ENCODE measurements at places on chromosomes 5 and 9.

DNA sequence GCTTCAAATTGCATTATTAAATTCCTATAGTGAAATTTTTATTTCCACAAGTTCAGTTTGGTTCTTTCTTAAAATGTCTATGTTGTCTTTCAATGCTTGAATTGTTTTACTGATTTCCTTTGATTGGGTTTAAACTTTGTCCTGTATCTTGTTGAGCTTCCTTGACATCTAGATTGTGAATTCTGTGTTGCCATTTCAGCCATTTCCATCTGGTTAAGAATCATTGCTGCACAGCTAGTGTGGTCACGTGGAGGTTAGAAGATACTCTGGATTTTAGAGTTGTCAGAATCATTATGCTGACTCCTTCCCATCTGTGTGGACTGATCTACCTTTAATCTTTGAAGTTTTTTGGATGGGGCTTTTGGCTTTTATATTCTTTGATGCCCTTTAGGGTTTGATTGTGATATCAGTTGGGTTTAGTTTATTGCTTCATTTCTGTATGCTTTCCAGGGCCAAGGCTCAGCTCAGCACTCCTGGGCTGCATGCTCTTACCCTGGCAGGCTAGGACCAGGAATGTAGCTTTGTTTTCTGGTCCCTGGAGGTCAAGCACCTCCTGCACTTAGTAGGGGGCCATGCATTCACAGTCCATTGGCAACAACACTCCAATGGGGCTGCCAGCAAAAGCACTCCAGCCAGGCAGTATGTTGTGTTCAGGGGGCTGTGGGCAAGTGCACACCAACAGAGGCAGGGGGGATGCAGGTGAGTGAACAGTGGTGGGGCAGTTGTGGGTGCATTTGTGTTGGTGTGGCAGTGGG is 141.4 kb downstream of the PRR16 start:
- no peak for DNase-seq

DNA sequence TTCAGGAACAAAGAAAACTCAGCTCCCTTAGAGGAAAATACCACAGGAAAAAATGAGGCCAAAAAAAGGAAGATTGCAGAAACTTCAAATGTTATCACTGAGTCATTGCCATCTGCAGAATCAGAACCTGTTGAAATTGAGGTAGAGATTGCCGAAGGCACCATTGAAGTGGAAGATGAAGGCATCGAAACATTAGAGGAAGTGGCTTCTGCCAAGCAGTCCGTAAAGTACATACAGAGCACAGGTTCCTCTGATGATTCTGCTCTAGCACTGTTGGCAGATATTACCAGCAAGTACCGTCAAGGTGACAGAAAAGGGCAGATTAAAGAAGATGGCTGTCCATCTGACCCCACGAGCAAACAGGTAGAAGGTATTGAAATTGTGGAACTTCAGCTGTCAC is 30.8 kb upstream of the NIM1K start:
- no peak for DNase-seq

DNA sequence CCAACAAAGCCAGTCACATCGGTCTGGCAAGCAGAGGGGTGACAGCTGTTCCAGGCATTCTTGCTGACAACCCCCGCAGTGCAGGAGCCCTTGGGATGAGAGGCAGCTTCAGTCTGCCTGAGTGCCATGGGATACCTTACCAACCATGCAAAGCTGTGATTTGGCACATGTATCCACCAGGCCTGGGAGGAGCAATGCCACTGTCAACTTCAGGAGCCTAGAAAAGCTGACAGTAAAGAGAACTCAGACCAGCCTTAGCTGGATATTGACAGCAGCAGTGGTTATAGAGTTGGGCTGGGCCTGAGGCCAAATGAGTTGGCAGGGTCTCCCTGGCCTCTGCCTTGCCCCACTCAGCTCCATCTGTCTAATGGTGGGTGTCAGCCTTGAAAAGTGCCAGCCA is 10.1 kb upstream of the PLPPR1 start:
- DNase-seq = no peak

GRCh38 chr5:42799668-42800114 is 12.0 kb downstream of the SELENOP start:
- no peak for DNase-seq

- no peak for DNase-seq
These were observed 275.5 kb upstream of the TAS2R1 start for GRCh38 chr5:9905661-9906060.

DNA sequence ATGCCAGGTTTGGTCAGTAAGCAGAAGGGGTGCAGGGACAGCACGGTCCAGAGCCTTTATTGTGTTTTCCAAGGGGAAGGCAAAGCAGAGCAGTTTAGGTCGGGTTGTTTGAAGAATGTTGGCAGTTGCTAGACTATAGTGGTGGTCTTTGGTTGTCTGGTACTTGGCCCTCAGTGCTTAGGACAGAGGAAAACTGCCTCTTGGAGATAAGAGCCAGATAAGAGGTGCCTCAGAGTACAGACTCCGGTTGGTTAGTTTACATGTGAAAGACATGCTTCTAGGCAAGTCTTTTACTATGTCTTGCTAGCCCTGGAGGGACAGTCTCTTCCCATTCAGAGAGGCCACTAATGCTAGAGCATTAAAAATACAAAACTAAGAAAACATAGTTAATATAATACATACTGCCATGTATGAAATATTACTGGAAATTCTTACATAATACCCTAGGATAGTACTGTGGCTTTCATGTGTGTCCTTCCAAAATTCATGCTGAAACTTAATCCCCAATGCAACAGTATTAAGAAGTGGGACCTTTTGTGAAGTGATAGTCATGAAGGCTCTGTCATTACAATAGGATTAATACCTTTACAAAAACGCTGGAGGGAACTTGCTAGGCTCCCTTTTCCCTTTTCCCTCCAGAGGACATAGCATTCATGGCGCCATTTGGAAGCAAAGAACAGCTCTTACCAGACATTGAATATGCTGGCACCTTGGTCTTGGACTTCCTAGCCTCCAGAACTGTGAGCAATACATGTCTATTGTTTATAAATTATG is 280.4 kb downstream of the TMEM167A start:
- no peak for DNase-seq

GRCh38 chr5:164002628-164003027 is 497.2 kb downstream of the MAT2B start:
- DNase-seq = no peak

DNA sequence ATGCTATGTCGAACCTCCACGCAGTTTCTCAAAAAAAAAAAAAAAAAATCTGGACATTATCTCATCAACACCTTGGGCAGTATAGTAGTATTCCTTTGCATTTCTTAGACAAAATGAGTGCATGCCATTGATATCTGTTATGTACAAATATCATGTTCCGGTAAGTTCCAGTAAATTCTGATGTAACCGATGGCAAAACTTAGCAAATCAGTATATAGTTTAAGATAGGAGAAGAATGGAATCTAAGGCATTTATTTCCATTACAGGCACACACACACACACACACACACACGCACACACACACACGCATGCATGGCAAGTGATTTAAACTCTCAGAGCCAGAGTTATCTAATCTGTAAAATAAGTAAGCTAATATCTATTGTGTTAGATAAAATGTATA is 356.5 kb upstream of the TUSC1 start:
- no peak for DNase-seq

DNA sequence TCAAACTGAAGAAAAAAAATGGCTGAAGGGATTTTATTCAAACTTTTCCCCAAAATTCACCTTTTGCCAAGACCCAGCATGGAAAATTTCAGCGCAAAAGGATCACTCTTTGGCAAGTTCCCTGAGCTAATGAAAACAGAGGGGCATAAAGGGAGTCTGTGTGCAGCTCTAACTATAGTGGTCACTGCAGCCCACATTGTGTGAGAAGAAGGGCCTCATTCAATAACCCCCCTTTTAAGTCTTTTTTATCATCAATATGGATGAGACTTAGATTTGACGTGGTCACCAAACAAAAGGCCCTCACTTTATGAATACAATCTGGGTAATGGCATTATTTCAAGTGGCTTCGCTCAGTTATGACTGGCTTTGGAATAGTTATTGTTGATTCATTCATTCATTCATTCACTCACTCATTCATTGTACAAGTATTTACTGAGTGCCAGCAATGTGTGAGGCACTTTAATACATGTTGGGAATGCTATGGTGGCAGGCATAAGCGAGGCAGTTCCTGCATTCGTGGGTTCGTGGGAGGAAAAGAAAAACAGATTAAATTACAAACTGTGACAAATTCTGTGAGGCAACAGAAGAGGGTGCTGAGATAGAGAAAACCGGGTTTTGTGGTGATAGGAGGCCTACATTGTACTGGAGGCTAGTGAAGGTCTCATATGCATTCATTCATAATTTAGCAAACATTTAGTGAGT is 145.7 kb upstream of the KLF4 start:
- no peak for DNase-seq

DNA sequence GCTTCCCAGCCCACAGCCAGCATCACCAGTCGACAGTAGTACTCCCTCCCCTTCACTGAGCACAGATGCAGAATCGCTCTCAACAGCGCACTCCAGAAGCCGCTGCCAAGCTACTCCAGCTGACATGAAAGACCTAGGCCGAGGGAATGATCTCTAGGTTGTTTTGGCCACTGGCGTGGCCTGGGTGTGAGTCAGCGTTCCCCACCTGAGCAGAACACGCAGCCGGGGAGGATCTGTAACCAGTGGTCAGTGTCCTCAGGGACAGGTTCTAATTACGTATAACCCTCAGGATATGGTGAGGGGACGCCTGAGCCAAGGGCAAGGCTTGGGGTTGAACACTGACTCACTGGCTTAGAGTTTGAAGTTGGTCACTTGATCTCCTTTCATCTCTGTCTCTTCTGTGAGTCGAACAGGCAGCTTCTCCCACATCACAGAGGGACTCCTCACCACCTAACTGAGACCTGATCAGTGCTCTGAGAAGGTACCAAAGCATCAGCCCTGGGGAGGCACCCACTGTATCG is 76.9 kb upstream of the IL17B start:
- DNase-seq = peak; percentile 96

DNA sequence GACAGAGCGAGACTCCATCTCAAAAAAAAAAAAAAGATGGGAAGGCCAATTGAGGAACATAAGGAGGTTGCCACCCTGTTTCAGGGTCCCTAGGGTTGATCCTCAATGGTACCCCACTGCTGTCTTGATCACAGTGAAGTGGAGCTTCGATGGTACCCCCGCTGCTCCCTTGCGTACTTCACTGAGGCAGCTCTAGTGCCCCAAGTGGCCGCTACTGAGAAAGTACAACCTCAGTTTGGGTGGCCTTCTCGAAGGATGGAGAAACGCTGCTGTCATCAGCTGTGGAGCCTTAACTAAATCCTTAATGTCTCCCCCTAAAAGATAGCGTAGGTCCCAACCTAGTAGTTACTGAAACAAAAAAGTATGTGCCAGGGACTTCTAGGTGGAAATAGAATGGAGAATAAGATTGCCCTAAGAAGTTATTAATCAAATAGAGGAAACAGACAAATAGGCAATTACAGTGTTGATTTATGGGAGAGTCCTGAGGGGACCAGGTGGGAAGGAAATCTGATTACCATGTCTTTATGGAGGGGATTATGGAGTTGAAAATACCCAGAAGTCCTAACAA is 6.3 kb downstream of the TESK1 start:
- peak; percentile 44 for DNase-seq

GRCh38 chr9:122998448-122998847 is 35.0 kb upstream of the GPR21 start:
- no peak for DNase-seq

DNA sequence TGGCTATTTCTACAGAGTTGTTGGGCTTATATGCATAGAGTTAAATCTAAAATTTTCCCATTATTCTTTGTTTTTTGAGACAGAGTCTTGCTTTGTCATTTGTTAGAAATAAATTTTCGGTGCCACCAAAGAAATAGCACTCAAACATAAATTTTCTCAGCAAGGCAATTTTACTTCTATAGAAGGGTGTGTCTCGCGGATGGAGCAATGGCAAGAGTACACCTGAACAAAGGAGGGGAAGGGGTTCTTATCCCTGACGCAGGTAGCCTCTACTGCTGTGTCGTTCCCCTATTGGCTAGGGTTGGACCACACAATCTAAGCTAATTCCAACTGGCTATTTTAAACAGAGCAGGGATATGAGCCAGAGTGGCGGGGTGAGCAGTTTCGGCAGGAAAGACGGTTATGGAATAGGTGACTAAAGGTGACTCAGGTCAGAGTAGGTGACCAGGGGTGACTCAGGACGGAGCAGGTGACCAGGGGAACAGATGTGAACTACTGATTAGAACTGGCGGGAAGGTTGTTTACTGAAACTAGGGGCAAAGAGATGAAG is 57.2 kb downstream of the C9orf85 start:
- DNase-seq = no peak

GRCh38 chr9:27365707-27366376 is 68.9 kb upstream of the EQTN start:
- peak; percentile 12 for DNase-seq

DNA sequence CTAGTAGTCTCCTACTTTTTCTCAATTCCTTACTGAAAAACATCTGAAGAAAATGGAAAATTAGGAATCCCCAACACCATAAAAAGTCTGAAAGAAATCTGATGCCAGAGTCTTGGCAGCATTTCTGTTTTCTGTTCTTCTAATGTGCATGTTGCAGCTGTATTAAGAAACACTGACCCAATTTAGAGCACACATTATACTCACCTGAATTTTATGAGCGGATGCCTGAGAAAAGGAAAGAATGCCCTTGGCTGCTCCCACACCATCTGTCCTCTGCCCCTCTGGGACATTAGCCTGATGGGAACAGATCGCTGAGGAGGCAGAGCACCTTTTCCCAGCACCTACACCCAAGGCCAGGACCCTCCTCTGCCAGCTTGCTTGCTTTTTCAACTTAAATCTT is 14.1 kb upstream of the ANP32B start:
- DNase-seq = no peak

DNA sequence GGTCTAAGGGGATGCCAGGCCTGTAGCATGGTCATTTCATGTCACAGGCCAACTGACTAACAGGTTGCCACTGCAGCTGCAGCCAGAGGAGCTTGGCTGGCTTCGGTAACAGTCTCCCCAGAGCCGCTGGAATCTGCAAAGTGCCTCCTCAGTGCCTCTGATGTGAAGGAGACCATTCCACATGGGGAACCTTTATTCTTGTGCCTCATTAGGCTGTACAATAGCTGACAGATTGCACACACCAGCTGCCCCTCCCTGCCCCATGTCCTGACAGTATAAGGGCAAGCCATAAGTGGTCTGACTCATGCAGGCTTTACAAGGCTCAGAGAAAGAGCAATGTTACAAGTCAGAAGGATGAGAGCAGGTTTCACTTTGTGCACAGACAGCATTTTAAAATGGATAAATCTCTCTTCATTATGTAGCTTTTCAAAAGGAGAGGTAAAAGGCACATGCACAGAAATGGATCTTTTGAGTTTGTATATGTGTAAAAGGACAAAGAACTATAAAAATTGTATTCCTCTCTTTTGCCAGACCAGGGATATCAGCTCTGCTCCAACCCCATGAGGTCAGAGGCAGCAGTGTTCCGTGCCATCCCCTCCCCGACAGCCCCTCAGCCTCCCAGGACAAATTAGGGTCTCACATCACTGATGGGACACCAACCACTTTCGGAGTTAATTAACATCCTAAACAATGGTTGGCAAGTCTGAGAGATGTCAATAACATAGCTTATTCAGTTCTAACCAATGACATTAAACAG is 467.8 kb downstream of the TMEM232 start:
- DNase-seq = peak; percentile 71

Data from SW480 (cell line).